ENCODE measurements at places on chromosomes 12 and 14.

- no peak for DNase-seq
Measured at GRCh38 chr12:11947213-11947612, 123.5 kb upstream of the BCL2L14 start.

- no peak for DNase-seq
Measured at GRCh38 chr12:121034616-121035305, 4.3 kb downstream of the OASL start.

DNA sequence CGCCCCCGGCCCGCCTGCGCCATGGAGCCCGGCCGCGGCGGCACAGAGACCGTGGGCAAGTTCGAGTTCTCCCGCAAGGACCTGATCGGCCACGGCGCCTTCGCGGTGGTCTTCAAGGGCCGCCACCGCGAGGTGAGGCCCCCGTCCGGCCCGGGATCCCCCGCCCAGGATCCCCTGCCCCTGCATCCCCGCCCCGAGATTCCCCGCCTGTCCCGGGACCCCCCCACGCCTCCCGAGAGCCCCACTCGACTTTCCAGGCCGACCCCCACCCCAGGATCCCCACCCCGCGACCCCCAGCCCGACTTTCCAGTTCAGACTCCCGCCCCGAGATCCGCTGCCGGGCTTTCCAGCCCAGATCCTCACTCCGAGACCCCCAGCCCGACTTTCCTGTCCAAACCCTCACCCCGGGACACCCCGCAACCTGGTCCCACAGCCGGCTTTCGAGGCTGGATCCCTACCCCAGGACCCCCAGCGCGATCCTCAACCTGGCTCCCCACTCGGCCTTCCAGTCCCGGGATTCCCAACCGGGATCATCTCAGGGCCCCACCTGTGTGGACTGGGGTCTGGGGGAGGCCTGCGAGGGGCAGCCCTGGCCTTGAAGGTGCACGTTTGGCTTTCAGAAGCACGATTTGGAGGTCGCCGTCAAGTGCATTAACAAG, 688 bp downstream of the ULK1 start:
- peak; percentile 18 for DNase-seq

DNA sequence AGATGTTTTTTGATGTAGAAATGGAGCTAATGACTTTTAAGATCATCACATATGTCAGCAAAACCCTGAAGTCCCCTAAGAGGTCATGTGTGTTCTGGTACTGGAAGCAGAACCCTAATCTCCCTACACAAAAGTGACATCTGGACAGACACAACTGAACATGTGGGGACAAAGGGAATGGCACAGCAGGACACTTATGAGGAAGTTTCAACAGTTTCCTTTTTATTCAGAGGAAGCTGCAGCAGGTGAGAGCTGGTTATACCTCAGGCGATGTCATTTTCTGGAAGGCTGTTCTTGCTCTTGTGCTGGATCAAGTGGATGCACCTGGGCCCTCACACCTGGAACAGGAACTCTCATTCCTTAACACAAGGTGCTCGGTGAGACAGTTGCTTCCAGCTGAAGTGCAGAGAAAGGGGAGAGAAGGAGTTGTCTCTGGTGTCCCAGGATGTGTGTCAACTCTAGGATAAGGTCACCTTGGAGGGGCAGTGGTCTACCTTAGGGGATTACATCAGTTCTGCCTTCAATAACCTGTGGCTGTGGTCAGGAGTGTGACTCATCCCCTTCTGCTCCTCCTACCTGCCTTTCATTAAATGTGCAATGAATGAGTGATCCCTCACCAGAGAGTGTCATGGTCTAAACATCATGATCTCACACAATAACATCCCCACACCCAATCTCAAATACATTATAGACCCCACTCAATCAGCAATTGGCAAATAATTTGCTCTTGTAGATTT, 463.4 kb downstream of the TMEM121 start:
- no peak for DNase-seq

- DNase-seq = no peak
Measured at GRCh38 chr14:37598747-37599506, 3.5 kb downstream of the TTC6 start.

GRCh38 chr12:3040663-3041544, 36.3 kb upstream of the TSPAN9 start:
- no peak for DNase-seq

DNA sequence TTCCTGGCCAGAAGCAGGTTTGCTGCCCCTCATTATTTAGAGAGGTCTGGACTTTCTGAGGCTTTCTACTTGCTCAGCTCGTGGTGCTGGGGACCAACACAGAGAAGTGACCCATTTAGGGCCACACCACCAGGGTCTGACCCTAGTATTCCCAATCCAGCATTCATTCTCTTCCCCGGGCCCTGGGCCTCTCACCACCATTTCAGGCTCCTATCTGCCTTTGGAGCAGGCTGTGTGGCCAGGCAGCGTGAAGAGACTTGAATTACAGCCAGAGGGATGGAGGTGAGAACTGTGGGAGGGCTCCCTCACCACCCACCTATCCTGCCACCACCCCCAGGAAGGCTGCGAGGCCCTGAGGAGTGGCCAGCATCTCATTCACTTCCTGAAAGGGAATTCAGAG, 24.6 kb downstream of the FAM222A start:
- DNase-seq = no peak

GRCh38 chr14:65826946-65827345, 414.4 kb downstream of the FUT8 start:
- no peak for DNase-seq

DNA sequence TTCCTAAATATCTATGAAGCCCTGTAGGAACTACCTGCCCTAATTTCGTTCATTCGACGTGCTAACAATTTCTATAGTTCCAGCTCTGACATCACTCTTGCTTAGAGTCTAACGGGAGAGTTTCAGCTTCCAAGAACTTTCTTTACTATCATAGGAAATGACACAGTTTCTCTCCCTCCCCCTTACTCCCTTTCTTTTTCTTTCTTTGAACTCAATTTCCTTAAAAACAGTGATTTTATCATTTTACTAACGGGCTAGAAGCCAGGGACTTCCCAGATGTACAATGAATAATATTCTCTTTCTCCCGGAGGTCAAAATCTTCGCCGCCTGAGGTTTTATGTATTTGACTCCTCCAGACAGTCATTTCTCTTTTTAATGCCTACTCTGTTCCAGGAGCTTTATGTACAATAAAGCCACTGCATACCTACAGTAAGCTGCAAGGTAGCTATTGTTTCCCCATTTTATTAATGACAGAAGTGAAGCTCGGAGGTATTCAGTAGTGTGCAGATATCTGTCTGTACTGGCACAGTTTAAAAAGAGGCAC, 15.7 kb downstream of the SMCO2 start:
- peak; percentile 27 for DNase-seq

DNA sequence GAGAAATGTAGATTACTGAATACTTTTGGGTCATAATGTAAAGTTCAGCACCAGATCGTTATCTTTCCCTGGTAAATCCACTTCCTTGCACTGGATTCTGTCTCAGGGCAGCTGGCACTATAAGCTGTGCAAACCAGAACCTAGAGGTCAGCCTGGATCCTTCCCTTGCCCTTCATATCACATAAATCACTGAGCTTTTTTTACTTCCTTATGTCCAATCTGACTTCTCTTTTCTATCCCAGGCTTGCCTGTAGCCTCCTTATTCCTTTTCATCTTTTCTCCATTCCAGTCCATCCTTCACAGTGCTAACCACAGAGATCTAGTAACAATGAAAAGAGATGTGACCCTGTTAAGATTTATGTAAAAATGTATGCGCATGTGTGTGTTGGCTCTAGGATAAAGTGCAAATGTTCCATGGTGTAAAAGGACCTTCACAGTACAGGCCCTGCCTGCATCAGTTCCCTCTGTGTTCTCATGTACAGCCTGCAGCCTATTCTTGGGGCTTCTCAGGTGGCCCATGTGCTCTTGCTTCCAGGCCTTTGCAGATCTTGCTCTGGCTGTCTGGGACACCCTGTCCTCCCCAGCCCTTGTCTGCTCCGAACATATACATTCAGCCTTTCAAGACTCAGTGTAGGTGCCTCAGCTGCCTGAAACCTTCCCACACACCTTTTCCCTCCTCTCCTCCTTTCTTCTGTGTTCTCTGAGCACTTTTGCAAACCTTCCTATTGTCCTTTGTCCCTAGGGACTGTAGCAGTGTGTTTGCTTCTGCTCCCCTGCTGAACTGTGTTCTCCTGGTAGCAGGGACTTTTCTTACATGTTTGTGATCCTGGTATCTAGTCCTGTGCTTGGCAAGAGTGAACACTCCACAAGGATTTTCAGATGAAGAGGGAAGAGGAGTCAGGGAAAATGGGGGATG, 30.0 kb downstream of the PELI2 start:
- no peak for DNase-seq

DNA sequence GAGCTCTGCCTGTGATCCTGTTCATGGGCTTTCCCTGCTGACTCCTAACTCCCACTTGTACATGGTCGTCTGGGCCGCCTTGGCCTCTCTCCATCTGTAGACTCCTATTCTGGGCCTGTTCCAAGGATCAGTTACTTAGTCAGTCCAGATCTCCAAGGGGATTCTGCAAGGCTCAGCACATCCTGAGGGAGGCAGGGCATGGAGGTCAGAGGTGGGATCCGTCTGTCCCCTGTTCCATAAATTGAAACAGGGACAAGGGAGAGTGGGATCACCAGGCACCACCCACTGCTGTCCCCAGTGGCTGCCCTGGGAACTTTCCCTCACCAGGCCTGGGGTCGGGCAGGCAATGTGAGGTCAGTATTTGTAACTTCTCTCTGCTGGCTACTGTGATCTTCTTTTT, 43.5 kb downstream of the KCTD10 start:
- DNase-seq = peak; percentile 7

DNA sequence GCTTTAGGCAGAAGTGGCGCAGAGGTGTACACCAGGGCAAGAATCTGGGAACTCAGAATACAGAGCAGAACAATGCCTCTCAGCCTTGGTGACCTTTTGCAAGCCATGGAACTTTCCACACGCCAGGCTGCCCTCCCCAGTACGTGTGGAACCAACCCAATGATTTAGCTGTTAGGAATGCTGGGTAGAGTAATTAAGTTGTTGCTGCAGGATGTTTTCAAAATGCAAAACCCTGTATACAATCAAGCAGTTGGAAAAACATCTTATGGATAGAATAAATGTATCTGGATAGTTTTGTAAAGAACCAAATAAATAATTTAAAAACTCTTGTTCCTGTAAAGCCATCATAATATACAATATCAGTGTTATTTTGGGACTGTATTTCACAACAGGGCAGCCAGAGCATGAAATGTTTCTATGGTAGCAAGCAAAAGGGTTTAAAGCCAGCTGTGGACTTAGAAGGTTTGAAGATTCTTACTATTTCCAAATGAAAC, 19.4 kb downstream of the PPP1R36 start:
- no peak for DNase-seq

GRCh38 chr12:79848339-79848738, 86.6 kb downstream of the PPP1R12A start:
- no peak for DNase-seq

- no peak for DNase-seq
Measured at GRCh38 chr12:84661786-84662185, 250.8 kb downstream of the SLC6A15 start.

DNA sequence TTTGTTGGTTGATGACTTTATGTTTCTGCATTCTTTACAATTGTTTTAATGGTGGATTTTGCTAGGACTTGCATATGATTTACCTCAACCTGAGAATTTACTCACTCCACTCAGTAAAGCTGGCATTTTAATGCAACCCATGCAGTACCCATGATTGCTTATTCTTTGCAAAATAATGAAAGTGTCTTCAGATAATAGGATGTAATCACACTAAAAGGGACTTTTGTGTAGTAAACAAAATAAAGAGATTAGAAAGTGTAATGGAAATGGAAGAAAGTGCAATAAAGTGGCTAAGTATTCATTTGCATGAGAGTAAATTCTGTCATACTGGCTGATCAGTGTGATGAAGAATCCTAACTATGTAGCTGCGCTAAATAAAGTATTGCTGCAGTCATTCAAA, 87.6 kb upstream of the NOVA1 start:
- no peak for DNase-seq

DNA sequence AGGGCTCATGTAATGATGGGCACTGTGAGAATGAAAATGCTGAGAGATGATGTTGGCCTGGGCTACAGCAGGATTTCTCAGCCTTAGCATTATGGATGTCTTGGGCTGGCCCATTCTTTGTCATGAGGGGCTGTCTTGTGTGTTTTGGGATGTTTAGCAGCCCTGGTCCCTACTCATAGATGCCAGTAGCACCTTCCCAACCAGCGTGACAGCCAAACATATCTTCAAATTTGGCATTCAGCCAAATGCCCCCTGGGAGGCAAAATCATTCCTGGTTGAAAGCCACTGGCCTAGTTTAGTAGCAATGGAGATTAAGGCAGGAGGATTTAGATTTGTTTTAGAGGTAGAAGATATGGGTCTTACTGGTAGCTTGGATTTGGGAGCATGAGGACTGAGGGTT, 26.6 kb downstream of the UBE3B start:
- DNase-seq = no peak

DNA sequence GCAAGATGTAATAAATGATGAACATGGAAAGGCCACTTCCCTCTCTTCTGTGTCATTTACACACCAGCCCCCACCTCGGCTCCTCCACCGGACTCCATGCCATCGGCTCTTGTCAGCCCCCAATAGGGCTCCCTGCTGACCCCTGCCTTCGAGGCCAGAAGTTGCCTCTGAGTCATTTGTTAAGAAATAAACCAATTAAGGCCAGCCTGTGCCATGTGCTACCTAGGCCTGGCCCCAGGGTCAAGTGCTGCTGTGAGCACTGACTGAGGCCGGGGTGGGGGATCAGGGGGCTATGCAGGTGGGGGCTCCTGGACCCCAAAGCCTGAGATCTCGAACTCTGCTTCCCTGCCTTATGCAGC, 53.2 kb downstream of the TESC start:
- peak; percentile 78 for DNase-seq

GRCh38 chr14:25485381-25485780, 435.4 kb upstream of the STXBP6 start:
- DNase-seq = no peak

DNA sequence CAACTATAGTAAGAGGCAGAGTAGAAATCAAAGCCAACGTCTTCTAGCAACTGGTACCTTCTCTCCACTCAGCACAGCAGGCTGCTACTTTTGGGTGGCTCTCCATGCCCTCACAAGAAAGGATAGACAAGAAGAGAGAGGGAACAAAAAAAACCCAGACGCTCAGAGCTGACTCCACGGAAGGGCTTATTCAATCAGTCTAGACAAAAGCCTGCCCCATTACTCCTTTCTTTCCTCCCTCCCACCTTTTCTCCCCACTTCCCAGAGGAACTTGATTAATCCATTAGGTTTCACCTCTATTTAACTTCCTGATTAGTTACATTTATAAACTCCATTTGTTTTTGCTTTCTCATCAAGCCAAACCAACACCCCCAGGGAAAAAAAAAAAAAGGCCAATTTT, 71.1 kb upstream of the CCDC60 start:
- DNase-seq = no peak

DNA sequence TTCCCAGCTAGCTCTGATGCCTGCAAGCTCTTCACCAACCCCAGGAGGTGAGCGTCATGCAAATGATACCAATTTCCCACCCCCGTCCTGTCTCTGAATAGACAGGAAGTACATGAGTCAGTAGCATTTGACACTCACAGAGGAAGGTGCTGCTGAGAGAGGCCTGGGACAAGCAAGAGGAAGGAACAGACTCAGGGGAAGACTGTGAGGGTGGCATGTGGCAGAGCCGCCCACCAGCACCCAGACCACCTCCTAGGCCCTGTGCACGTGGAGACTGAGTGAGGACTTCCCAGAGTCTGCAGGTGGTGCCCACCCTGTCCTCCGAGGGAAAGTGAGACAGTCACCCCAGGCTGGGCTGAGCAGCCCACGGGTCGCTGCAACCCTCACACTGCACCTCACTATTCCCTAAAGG, 199.5 kb upstream of the SFSWAP start:
- peak; percentile 78 for DNase-seq
